ENCODE measurements at places on chromosomes 16 and 17.

GRCh38 chr17:69402052-69402451 is 12.4 kb upstream of the MAP2K6 start:
- no peak for DNase-seq

GRCh38 chr16:6297666-6298410 is 1034.8 kb upstream of the RBFOX1 start:
- DNase-seq, result no peak

GRCh38 chr16:1968146-1968953 is 1.7 kb downstream of the RNF151 start:
- no peak for DNase-seq

DNA sequence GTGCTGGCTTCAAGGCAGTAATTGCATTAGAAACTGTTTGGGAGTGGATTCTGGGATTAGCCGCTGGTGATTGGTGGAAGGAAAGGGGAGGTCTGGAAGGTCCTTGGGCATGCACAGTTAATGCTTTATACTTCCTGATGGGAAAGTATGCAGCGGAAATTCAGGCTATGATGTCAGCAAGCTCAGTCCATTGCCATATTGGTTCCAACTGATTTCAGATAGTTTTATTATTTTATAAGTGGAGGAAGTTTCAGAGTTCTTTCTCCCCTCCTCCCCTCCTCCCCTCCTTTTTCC is 8.1 kb upstream of the CMTR2 start:
- DNase-seq, result no peak

DNA sequence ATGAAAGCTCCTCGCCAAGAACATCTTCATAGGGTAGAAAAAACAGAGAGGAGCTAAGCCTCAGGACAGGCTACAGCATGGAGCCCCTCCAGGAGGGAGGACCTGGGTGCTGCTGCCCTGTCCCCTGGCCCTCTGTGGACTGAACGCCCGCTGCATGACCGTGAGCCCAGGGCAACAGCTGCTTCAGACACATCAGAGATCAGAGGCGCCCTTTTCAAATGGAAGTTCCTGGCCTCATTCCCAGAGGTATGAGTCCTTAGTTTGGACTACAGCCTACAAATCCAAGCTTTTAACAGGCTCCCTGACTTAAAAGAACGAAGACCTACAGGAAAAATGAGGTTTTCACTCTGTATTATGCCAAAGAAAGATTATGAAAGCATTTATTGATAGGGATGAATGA is 48.5 kb downstream of the ZNF18 start:
- DNase-seq, result no peak

GRCh38 chr17:17043461-17044271 is 1.4 kb downstream of the MPRIP start:
- no peak for DNase-seq

- DNase-seq, result no peak
These were observed 120.9 kb upstream of the HS3ST2 start for GRCh38 chr16:22692916-22693637.

DNA sequence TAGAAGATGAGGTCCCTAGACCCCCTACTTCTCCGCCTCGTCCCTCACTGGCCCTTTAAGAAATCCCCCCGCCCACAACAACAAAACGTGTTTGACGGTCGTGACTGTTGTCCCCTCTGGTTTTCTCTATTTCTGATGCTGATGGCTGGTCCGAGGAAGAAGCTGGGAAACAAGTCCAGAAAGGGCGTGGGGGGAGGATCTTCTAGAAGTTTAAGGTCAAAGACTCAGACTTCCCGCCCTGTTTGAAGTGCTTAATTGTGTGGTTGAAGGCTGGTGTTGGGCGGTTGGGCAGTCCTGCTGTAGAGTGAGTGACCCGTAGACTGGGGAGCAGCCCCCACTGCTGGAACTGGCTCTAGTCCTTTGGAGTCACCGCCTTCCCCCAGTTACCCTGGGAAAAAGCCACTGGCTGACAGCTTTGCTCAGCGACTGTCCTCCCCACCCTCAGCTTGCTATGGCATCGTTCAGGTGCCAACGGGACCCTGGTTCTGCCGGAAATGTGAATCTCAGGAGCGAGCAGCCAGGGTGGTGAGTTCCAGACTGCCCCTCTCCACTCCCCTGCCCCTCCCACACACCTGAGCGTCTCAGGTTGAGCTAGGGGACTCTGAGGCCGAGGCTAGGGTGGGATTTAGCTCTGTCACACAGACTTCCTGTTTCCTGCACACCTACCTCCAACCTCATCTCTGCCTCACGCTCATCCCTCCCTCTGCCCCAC is 1.6 kb downstream of the MLLT6 start:
- DNase-seq, result no peak

- DNase-seq, result no peak
These were observed 14.7 kb downstream of the STXBP4 start for GRCh38 chr17:54983260-54983659.

DNA sequence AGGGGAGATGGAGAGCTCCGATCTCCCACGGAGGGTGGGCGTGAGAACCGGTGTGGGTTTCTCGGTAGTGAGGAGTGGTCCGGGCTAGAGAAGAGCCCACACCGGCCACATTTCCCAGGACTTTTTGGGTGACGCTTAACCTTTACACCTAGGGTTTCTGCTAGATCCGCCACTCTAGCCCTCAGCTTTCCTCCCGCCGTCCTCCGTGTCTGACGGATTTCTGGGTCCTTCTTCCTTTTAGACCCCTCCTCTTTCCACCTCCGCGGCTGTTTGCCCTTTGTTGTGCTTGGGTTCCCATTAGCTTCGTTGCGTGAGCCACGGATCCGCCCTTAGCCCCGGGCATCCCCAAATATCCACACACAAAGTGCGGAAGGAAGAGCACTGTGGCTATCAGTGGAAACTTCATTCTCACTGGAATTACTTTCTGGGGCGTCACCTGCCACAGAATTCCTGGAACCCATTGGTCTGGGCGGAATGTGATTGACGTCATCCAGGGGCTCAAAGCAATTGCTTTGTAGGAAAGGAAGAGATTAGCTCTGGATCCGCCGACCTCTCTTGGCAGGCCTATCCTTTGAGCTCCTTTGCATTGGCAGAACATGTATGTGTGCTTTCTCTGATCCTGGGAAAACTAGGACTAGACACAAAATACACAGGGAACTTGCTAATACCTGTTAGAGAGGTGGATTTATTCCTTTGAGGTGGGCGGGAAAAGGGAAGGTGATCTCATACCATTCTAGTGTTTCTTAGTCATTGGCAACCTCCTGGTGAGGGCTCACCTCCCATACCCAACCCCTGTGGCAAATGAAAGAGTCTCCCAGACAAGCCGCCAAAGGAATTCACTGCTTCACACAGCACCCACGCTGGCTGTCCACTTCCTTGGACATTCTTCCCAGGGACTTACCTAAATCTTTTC is 654 bp downstream of the TNFAIP1 start:
- peak; percentile 67 for DNase-seq
